ENCODE measurements at places on chromosomes 16 and 17.
A peak's percentile ranks its signal among the peaks of the same experiment; 100 is the strongest.

DNA sequence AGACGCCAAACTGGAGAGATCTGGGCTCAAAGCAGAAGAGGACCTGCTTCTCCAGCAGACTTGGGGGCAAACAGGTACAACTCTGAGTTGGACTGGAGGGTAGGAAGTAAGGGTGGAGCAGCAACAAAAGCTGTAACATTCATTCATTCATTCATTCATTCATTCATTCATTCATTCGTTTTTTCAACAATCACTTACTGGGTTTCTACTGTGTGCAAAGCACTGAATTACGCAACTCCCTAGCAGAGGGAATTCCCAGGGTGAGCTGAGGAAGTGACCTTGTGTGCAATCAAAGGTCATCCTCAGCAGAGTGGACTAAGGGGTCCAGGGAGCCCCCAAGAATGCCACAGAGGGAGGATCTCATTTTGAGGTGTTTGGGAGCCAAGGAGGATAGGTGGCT is 231.1 kb upstream of the SDK2 start:
- no peak for DNase-seq

DNA sequence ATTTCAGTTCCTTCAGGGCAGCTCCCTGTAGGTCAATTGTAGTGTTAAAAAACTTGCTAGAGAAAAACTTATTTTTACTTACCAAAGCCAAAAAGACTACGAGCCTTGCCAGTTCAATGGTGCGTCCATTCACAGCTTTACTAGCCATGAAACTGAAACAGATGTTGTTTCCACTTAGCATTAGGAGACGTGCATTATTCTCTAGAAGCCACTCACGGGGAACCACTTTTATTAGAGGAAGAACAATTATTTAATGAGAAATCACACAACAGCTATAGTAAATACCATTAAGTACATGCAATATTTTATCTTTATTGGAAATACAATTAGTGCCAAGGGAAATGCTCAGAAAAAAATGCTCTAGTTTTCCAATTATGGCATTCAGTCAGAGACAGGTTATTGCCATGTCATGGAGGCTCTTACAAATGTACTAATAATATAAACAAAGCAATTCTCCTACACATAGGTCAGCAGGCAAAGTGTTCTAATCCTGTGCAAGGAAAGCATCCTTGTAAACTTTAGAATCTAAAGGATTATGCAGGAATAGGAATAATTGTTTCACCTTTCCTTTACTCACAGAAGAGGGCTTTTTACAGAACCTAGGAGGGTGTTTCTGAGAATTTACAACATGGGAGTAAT is 17.4 kb downstream of the LASP1NB start:
- DNase-seq, result no peak

DNA sequence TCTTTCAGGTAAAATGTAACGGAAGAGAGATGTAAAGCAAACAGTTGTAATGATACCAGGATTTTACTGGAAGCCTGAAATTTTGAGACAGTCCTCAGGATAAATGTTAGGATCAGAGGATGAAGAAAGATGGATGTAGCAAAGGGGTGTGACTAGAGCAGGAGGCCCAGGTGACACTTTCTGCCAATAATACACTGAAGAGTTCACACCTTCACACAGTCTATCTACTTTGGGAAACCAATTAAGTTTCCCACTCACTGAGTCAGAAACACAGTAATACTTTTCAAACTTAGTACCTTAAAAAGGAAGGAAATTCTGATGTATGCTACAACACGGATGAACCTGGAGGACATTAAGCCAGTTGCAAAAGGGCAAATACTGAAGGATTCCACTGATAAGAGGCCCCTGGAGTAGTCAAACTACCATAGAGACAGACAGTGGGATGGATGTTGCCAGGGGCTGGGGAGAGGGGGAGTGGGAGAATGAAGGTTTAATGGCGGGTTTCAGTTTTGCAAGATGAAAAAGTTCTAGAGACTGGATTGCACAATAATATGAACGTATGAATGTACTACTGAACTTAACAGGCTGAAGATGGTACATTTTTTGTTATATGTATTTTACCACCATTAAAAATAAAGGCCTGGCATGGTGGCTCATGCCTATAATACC is 62.3 kb downstream of the CYTH1 start:
- DNase-seq, result peak; percentile 39

DNA sequence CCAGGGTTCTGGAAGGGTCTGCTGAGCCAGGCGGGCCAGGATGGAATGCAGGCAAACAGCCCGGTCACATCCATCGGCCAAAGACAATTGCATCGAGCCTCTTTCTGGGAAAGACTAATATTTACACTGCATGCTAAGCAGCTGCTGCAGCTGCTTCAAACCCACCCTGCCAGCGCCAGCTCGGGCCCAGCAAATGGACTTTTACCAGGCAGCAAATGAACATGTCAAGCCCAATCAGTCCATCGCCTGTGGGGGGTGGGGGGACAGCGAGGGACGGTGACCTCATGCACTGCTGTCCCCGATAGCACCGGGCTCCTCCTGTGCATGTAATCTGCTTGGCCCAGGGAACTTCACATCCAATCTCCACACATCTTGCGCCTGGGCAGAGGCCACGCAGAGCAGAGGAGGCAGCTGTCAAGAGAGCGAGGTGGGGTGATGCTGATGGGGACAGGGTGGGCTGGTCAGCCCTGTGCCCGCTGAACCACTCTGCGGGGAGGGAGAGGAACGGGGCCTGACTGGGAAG is 39.4 kb upstream of the CDH5 start:
- DNase-seq, result no peak

- no peak for DNase-seq
Observed at GRCh38 chr17:7767405-7768021, 50.0 kb downstream of the DNAH2 start.

DNA sequence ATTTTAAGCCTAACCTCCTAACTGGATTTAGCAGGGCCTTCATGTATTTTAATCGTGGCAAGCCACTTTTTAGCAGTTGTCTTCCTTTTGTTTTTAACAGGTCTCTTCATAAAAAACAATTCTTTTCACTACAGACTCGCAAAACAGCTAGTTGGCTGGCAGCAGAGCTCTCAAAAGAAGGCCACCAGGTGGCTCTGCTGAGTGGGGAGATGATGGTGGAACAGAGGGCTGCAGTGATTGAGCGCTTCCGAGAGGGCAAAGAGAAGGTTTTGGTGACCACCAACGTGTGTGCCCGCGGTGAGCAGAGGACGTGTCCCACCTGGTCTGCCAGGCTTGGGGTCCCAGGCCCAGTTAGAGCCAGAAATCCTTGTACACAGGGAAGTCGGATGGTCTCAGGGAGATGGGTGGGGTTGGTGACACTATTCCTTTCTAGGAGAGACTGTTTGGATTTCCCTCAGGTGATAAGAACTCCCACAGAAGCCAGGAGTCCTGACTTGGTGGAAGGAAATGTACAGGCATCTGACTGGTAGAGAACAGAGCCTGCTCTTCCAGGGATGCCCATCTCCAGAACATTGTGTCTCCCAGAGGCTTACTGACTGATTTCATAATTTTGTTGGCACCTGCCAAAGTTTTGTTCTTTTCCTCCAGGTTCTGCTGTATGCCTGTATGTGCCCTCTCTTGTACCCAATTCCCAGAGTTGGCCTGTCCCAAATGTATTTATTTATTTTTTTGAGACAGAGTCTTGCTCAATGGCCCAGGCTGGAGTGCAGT is 14.9 kb upstream of the DDX19A start:
- DNase-seq, result no peak

DNA sequence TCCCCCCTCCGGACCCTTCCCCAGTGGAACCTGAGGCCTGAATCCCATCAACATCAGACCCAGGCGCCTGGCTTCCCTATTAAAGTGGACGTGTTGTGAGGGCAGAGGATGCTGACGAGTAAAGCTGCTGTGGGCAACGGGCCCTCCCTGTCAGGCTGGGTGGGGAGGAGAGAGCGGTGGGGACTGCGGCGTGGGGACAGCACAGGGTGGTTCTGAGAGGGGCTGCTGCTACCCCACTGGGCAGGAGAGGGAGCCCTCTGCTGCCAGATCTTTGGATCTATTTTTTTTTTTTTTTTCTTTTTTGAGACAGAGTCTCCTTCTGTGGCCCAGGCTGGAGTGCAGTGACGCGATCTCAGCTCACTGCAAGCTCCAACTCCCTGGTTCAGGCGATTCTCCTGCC is 5.9 kb downstream of the CA5A start:
- no peak for DNase-seq

- DNase-seq, result peak; percentile 38
Observed at GRCh38 chr17:38415250-38416194, 12.7 kb upstream of the ARHGAP23 start.

DNA sequence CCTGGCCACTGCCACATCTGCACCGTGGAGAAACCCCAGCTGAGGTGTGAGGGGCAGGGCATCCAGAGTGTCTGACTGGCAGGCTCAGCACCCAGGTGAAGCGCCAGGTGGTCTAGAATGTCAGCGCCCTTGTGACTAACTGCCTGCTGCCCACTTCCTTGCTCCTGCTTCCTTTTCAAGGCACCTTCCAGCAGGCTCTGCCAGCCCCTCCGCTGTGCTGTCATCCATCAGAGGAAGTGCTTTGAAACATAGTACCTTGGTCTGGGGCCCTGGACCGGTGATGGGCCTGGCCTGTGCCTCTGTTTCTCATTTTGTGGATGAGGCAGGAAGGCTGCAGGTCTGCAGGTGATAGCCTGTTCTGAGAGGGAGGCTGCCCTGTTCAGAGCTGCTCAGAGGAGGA is 5.5 kb downstream of the SPNS2 start:
- DNase-seq, result no peak

DNA sequence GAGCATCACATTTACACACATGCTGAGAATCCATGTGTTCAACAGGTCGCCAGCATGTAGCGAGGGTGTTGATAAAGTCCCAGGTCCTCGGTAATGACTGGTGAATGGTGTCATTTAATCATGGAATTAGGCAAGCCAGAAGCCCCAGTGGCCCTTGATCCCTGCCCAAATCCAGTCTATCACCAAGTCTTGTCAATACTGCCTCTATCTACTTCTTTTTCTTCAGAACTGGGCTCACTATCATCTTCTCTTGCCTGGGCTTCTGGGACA is 31.3 kb upstream of the MED13 start:
- DNase-seq, result no peak

DNA sequence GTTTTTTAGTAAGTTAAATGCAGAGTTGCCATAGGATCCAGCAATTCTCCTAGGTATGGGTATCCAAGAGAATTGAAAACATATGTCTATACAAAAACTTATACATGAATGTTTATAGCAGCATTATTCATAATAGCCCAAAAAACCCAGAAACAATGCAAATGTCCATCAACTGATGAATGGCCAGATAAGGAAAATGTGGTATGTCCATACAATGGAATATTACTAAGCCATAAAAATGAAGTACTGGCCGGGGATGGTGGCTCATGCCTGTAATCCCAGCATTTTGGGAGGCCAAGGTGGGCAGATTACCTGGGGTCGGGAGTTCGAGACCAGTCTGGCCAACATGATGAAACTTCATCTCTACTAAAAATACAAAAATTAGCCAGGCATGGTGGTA is 156.1 kb upstream of the PSMD7 start:
- no peak for DNase-seq

DNA sequence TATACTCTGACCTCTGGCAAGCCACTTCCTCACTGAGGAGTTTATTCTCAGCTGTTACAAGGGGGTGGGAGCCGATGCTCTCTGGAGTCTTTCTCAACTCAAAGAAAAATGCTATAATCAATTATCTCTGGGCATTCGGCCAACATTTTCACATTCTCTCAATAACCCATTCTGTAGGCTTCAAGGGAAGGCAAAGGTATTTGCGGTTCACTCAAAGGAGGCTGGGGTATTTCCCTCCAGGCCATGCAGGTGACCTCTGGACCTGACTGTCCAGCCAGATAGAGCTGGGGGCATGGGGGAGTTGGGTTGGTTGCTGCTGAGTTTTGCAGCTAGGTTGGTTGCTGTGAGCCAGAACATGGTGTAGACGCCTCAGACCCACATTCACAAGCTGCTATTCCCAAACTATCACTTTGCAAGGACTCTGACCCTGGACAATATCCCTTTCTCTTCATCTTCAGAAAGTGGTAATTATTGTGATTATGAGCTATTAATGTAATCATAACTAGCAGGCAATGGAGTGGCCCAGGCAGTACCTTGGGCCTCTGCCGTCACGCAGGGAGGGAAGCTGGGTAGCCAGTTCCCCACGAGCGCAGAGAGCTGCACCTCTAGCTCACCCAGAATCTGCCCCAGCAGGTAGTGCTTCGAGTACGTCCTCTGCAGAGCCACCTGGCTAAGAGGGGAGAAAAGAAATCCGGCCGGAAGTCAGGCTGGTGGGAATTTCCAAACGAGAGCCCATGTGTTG is 42.1 kb downstream of the AIPL1 start:
- DNase-seq, result no peak

DNA sequence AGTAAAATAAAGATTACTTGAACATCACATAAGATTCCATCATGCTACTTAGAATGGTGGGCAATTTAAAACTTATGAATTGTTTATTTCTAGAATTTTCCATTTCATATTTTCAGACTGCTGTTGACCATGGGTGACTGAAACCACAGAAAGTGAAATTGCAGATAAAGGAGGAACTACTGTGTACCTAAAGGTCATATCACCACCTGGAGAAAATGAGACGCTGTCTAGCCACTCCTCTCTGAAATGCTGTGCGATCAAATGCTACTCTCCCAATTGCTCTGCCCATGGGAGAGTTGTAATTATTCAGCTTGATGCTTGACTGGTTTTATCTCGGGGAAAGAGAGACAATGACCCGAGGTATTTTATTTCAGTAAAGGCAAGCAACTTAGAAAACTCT is 128.9 kb upstream of the ERCC4 start:
- no peak for DNase-seq

DNA sequence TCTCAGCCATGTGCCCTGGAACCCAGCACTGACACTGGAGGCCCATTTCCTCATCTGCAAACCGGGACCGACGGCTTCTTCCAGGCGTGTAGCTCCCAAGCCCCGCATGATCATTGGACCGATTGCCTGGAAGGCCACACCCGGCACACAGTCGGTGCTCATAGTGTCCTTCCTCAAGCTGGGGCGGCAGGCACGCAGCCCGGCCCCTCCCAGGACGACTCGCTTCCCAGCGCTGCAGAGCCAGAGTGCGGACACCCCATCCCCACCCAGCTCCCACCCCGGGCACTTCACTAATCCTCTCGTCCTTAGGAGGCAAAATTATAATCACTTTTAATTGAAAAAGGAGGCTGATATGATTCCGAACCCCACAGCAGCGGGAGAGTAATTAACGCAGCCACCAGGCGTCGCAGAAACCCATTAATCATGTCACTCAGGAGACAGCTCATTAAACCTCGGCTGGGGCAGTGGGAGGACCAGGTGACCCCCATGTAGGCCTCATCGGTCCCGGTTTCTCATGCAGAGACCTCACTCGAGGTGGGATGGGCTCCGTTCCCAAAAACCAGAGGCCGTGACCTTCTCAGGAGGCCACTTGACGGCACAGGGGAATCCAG is 33.1 kb downstream of the ZNF469 start:
- DNase-seq, result no peak

Data from stimulated activated CD4-positive, alpha-beta T cell treated with anti-CD3 and anti-CD28 coated beads, Interleukin-1b, Interleukin-23, amount 100 ng/mL, for 48 hours (primary cell).